D341Med (cell line): ENCODE measurements at places on chromosomes 12 and 14.

- peak; percentile 69 for DNase-seq
Measured at GRCh38 chr14:56797569-56798446, 12.5 kb downstream of the OTX2 start.

DNA sequence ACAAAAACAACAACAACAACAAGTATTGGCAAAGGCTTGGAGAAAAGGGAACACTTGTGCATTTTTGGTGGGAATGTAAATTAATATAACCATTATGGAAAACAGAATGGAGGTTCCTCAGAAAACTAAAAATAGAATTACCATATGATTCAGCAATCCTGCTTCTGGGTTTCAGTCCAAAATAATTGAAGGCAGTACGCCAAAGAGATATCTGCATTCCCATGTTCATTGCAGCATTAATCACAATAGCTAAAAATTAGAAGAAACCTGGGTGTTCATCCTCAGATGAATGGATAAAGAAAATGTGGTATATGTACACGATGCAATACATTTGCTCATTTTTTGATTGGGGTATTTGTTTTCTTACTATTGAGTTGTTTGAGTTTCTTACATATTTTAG lies 813.0 kb downstream of the NRXN3 start:
- DNase-seq = no peak

DNA sequence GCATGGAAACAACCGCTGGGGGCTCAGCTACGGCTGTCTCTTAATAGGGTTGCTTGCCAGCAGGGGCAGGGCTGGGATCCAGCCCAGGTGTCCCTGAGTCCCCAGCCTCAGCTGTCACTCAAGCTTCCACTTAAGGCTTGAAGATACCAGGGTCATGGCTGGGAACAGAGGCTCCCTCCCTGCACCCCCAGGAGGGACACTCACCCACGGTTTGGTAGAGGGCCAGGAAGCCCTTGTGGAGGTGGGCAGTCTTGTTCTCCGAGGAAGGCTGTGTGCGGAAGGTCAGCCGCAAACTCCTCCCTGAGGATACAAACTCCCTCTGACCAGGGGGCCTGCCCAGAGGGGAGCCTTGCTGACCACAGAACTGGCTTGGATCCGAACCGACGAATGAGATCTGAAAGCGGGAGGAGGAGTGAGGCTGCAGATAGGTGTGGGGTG lies 7.3 kb downstream of the C1RL start:
- DNase-seq = peak; percentile 12

DNA sequence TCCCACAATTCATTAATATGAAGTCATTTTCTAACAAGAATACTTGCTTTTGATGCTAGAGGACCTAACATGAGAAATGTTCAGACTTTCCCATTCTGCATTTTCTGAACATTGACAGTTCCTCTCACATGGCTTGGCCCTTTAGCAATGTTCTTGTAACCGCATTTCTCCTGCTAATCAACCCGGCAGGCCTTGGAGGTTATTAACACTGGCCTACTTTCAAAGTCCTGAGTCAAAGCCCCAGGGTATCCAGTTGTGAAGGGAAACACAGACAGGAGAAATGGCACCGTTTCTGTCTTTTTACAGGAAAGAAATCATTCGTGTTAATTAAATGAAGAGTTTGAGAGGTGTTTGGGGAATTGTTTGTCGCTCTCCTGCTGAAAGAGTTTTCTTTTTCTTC lies 446.5 kb upstream of the MIS18BP1 start:
- no peak for DNase-seq

DNA sequence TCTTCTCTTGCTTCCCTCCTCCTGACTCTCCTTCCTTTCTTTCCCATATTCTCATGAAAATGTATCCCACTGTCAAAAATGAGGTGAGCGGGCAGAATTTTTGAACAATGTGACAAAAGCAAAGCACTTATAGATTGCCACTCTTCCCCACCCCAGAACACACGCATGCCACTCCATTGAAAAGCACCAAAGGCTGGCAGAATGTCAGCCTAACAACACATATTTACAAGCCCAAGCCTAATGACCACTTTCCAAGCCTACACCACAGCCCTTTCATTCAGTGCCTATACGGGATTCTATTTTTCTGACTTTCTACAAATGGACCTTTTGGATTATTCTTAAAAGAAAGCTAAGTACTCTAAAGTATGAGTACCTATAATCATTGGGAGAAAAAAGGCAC lies 62.9 kb upstream of the METAP2 start:
- no peak for DNase-seq

GRCh38 chr12:113482334-113482733 lies 10.7 kb upstream of the LHX5 start:
- DNase-seq = no peak

DNA sequence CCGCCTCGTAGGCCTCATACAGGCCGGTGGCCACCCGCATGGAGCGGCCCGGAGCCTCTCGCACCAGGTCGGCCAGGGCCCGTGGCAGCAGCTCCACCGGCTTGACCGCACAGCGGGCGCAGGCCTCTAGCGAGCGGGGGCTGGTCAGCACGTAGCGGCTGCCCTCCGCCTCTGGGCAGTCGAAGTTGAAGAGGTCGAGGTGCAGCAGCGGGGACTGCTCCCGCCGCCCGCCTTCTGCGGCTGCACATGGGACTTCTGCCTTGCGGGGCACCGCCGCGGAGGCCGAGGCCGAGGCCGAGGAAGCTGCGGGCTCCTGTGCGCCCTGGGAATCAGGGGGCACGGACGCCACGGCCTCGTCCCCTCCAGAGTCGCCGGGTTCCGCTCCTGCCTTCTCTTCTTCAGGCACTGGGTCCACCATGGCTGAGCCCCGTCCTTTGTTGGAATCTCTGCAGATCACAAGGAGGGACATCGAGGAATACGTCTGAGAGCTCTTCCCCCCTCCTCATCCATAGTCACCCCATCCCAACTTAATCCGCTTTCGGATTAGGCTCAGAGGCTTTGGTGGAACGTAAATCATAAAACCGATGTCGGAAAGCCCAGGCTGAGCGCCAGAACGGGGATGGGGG lies 1.4 kb downstream of the CCDC177 start:
- no peak for DNase-seq

- no peak for DNase-seq
Measured at GRCh38 chr14:34650786-34651584, 21.0 kb upstream of the SNX6 start.

DNA sequence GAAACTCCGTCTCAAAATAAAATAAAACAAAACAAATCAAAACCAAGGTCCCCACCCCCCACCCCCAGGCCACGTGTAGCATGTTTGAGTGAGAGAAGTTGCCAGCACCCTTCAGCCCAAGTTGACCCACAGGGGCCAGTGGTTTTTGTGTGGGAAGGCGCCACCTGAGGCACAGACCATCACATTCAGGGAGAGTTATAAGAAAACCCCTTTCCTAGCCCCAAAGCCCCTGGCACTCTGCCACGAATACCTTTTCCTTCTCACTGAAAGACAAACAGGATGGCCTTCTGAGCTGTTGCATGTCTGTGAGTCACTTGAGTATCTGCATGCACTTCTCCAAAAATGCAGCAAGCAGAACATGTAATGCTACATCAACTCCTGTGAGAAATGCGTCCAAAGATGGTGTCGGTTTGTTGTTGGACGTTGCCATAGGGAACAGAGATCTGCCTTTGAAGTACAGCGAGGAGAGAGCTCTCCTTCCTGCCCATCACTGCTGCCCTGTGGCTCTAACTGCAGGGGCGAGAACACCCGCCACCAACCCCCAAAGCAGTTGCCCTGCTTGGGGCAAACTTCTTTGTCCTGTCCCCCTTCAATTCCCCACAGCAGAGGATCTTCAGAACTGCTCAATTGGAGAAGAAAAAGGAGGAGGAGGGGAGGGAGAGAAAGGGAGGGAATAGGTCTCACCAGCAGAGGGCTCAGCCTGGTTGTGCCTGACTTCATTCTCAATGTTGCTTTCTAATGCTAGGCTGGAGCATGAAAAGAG lies 2.7 kb upstream of the TRAF3 start:
- peak; percentile 72 for DNase-seq

DNA sequence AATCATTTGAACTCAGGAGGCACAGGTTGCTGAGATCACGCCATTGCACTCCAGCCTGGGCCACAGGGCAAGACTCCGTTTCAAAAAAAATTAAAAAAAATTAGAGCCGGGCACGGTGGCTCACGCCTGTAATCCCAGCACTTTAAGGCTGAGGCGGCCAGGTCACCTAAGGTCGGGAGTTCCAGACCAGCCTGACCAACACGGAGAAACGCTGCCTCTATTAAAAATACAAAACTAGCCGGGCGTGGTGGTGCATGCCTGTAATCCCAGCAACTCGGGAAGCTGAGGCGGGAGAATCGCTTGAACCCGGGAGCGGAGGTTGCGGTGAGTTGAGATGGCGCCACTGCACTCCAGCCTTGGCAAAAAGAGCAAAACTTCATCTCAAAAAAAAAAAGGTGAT lies 35.7 kb downstream of the R3HDM2 start:
- no peak for DNase-seq

GRCh38 chr12:121535150-121536053 lies 45.4 kb downstream of the KDM2B start:
- peak; percentile 31 for DNase-seq

GRCh38 chr14:100784523-100785337 lies 41.2 kb upstream of the MEG3 start:
- DNase-seq = no peak

GRCh38 chr14:101119830-101120571 lies 216.5 kb upstream of the RTL1 start:
- DNase-seq = peak; percentile 25

DNA sequence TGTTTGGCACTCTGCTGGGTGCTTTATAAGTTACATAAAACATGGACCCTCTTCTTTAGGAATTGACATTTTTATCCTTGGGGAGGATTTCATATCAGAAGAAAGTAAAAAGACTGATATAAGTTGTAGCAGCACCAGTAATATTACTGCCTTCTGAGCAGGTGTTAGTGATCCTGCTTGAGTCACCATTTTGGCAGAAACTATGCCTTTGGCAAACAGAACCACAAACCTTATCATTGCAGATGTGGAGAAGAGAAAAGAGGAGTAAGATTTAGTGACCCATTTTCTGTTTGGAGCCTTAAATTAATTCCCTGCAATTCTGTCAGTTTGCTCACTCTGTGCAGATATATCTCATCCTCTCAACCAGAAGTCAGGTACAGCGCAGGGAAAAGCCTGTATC lies 23.0 kb downstream of the ZNF410 start:
- no peak for DNase-seq

- DNase-seq = no peak
Measured at GRCh38 chr12:78156751-78157150, 326.1 kb downstream of the NAV3 start.

- no peak for DNase-seq
Measured at GRCh38 chr12:46560874-46561273, 188.3 kb upstream of the SLC38A2 start.

GRCh38 chr12:54220092-54220557 lies 31.3 kb upstream of the SMUG1 start:
- peak; percentile 75 for DNase-seq

DNA sequence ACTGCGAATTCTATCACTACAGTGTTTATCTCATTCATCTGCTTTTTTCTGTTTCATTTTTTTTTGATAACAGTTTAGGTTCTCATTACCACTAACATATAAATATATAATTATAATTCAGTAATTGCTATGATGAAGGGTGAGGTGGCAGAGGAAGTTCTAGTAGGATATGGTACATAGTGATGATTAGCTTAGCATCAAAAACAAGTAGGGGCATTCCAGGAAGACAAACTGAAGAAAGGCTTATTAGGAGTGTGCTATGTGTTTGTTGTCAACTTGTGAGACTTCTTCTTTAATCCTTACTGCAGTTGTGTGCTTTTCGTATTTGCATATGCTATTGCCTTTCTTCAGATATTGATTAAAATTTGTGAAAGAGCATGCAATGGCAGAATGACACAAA lies 20.6 kb downstream of the FUT8 start:
- no peak for DNase-seq

- no peak for DNase-seq
Measured at GRCh38 chr14:53968726-53969125, 12.1 kb upstream of the BMP4 start.

DNA sequence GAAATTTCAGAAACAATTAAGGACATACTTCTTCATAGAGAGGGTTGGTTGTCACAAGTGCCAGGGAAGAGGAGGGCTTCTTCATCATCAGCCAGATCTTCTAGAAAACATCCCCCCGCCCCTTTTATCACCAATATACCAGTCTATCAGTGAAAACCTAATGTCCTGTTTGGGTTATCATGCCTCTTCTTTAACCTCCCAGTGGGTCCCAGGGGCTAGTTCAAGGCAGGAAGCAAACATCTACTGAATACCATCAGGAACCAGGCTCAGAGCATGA lies 13.3 kb upstream of the KRT86 start:
- no peak for DNase-seq

- DNase-seq = no peak
Measured at GRCh38 chr14:75961662-75962061, 20.1 kb downstream of the TGFB3 start.
